ENCODE measurements at places on chromosomes 2 and 18.

GRCh38 chr2:182834293-182834692 lies 32.1 kb downstream of the FRZB start:
- DNase-seq = no peak

DNA sequence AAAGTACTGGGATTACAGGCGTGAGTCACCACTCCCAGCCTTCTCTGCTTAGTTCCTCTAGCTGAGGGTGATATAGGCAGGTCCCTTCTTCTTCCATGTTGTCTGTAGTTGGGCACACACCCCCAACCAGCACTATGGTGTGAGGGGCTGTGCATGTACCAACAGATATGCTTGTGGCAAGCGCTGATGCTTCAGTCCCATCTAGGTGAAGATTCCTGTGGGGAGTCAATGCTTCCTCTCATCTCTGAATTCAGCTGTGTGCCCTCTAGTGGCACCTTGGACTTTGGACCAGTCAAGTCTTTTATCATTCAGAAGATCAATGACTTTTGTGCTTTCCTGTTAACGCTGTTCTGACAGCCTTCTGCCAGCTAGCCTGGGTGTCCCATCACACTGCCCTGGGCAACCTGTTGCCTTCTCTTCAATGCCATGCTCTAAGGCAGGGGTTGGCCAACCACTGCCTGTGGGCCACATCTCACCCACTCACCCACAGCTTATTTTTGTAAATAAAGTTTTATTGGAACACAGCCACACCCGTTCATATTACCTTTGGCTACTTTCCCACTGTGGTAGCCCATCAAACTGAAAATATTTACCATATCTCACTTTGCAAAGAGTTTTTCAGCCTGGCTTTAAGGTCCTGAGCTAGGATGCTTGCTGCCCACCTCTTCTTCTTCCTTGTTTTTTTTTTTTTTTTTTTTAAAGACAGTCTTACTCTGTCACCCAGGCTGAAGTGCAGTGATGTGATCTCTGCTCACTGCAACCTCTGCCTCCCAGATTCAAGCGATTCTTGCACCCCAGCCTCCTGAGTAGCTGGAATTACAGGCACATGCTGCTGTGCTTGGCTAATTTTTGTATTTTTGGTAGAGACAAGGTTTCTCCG lies 51.0 kb downstream of the NPAS2 start:
- DNase-seq = no peak

GRCh38 chr2:73701968-73702665 lies 35.0 kb downstream of the TPRKB start:
- no peak for DNase-seq

DNA sequence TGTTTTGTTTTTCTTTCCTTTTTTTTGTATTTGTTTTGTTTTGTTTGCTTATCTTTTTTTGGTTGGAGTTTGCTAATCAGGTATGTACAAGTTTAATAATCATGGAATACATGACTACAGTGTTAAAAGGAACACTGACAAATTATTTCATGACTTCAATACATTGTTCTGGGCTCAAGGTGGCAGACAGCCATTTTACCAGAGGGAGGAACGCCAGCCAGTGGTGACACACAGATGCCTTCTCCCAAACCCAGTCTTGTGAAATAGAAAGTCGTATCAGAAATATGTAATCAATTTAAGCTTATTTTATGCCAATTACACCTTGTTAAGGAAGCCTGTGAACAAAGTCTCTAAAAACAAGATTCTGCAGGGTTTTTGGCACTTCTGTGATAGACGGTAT lies 264.0 kb upstream of the EPHA4 start:
- no peak for DNase-seq

GRCh38 chr2:28292491-28292890 lies 100.2 kb upstream of the FOSL2 start:
- no peak for DNase-seq

GRCh38 chr2:237704501-237705434 lies 77.4 kb downstream of the LRRFIP1 start:
- DNase-seq = no peak

- DNase-seq = no peak
Observed at GRCh38 chr2:144459286-144459685, 60.6 kb downstream of the ZEB2 start.
